A549 treated with CORT108297 at 1 μM for 4 hours (cell line): ENCODE measurements at places on chromosomes 2 and 18. TPM values are rescaled to one million over a fixed set of nuclear protein-coding genes. Genes with fewer than 3 reads are reported as not detected.

The BCL2 gene
- total RNA-seq = 0.41 to 0.74 TPM (median 0.57 TPM) in 5 replicates

The CROCC2 gene
- total RNA-seq = not detected in 5 replicates

The OSR1 gene
- total RNA-seq = 5.0 to 8.9 TPM (median 6.1 TPM) in 5 replicates

The PTPRN gene
- 1.1 to 1.9 TPM (median 1.6 TPM) in 5 replicates for total RNA-seq

The COBLL1 gene
- total RNA-seq = 2.9 to 4.5 TPM (median 3.9 TPM) in 5 replicates

The SKOR2 gene
- total RNA-seq = not detected in 5 replicates

The ERICH2 gene
- total RNA-seq = not detected in 5 replicates

The FSIP2 gene
- total RNA-seq = not detected in 5 replicates

The ETAA1 gene
- 8.0 to 10.3 TPM (median 9.7 TPM) in 5 replicates for total RNA-seq

The HNMT gene
- total RNA-seq = 0.47 to 1.6 TPM (median 0.71 TPM) in 5 replicates

The UGT1A9 gene
- 4.1 to 6.9 TPM (median 4.8 TPM) in 5 replicates for total RNA-seq
